ENCODE measurements at places on chromosomes 5 and 9. TPM values are rescaled to one million over a fixed set of nuclear protein-coding genes. Genes with fewer than 3 reads are reported as not detected.

GRCh38 chr5:174520420-174521396, 203.7 kb upstream of the MSX2 start:
- DNase-seq = no peak

GRCh38 chr5:157541447-157542118, 34.0 kb downstream of the ADAM19 start:
- no peak for DNase-seq

DNA sequence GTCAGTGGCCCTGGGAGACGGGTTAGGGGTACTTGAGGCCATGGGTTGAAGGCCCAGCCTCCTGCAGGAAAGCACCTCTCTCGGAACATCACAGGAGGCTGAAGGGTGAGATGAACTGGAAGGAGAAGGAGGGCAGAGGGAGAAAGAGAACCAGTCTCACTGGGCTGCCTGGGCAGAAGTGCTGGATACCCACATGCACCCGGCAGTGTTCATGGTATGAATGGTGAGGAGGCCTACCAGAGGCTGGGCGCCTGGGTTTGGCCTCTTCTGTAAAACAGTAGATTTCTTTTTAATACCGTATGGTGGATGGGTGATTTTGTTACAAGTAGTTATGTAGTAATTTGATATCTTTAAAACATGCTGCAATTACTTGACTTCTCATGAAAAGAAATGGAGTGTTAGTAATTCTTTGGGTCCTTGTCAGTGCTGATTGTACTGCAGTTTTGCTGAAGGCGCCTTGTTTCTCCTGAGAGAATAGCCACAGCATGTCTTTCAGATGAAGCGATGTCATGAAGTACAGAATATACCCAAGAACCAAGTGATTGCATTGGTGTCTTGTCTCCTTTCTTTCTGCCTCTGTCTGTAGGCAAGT, 258.6 kb downstream of the FANCC start:
- DNase-seq = no peak

- DNase-seq = no peak
Measured at GRCh38 chr5:142767911-142768310, 2.3 kb upstream of the ARHGAP26 start.

DNA sequence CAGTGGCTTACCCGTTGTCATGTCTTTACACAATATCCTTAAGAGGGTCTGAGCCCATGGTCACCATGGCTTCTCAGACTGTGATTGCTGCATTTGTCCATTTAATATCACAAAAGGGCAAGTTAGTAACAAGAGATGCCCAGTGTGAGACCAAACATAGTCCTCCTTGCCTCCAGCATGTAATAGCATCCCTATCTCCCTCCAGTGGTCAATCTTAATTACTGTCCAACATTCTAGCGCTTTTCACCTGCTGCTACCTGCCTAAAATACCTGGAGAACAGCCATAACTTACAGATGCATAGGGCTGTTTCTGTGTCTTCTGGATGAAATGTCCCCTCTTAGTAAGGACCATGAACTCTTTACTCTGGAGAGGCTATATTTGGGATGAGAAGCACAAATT, 267.2 kb upstream of the DAB2 start:
- DNase-seq = no peak

DNA sequence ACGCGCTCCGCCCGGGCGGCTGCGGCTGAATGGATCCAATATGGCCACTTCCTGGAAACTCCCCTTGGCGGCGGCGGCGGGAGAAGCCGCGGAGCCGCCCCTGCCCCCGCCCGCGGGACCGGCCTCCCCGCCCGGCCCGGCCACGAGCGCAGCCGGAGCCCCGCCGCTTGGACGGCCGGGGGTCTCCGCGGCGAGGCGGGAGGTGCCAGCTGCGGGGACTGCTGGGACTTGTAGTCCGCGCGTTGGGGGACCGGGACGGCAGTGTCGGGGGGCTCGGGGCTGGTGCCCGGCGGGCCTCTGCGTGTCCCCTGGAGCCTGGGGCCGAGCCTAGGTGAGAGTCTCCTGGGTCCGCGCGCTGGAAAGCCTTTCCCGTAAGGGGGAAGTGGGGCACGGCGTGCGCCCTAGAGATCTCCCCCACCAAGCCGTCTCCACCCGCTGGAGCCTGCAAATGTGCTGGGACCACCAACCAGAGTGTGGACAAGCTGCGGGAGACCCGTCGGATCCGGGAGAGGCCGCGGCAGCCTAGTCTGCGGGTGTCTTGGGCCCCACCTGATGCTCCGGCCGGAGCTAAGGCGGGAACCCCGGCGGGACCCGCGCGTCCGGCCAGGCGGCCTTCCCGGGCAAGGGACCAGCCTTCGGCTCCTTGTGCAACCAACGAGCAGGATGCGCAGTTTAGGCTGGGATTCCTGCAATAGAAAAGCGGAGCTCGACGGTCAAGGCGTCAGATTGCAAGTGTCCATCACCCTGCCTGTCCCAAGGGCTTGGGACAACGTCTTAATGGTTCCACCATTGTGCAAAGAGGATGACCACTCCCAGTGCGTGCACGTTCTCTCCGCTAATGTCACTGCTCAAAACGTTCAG, at the start of gene SEPTIN8:
Gene SEPTIN8, minus strand, starts transcription at position 31 of the 861 bp plus-strand sequence. CDS start 102 bp downstream, outside the sequence.
- no peak for DNase-seq

JAKMIP2 gene
- total RNA-seq = 0.49 TPM

Data from vagina (tissue), 2 donors.